Hematopoietic multipotent progenitor cell treated with erythropoietin and hydrocortisone succinate and interleukin-3 and kit ligand, for 6 days (in vitro differentiated cells): ENCODE measurements at places on chromosomes 6 and 20.

GRCh38 chr6:149285626-149286025 lies 31.9 kb upstream of the TAB2 start:
- no peak for DNase-seq

DNA sequence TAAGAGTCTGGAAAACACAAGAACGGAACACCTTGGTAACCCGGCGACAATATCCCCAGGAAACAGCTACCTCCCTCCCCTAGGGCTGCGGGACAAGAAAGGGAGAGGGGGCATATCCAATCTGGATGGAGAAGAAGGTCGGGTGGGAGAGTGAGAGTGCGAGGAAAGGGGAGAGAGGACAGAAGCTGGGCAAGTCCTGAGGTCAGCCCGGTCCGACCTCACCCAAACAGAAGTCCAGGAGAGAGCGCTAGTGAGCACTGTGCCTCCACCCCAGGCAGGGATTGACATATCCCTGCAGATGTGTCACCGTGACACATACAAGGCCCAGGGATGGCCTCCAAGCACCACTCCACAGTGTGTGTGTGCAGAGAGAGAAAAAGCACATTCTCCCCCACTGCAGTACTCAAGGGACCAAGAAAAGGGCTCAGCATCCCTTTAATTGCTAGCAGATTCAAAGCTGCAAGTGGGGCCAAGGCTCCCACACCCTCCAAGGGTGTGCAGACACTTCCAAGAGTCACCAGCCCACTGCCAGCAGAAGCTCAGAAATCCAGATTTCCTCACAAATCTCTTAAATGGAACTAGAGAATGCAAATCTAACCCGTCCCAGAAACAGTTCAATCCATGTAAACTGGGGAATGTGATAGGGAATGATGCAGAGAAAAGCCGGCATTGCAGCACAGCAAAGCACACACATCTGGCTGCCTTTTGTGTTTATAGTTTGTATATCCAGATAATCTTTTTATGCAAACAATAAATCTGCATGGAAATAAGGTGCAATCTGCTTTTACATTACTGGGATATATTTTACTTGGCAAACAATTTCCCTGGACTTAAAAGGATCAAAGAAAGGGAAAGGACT lies 3.1 kb downstream of the PXDC1 start:
- peak; percentile 73 for DNase-seq

DNA sequence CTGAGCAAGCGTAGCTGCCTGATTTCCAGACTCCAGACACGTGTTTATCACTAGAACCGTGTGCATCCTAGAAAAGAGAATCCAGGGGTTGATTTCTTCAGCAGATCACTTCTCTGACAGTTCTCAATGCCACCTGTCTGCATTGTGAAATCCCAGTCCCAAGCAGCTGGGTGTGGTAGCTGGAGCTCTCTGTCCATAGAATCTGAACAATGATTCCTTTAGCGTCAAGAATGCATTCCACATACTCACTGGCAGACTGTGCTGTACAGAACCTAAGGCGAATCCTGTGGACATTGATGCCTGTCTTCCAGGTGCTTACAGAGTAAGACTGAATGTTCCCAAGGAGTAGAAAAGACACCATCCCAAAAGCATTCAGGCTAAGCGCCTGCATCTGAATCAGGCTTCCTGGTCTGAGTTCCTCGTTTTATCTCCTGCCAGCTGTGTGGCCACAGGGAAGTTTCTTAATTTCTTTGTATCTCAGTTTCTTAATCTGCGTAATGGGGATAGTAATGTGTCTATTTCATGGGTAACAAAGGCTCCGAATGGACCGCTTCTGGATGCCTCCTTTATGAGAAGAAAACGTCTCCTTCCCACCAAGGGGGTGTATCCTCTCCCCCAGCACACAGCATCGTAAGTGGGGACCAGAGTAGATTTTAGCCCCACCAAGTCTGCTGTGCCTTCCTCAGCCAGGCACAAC lies 10.4 kb upstream of the TRAF3IP2 start:
- no peak for DNase-seq

DNA sequence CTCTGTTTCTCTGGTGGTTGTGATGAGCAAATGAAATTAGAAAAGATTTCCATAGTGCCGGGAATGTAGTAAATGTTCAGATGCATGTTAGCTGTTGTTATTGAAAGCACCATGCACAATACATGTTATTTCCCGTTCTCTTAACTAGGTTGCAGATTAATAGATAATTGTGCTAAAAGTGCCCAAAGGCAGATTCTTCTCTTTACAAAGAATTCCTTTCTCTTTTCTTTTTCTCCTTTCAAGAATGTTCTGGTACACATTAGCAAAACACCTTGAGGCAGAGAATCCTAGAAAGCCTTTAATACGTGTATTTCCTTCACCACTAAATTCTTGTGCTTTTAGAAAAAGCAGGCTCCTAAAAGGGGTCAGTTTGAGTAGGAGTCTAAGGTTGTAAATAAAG lies 121.1 kb upstream of the ASF1A start:
- no peak for DNase-seq

DNA sequence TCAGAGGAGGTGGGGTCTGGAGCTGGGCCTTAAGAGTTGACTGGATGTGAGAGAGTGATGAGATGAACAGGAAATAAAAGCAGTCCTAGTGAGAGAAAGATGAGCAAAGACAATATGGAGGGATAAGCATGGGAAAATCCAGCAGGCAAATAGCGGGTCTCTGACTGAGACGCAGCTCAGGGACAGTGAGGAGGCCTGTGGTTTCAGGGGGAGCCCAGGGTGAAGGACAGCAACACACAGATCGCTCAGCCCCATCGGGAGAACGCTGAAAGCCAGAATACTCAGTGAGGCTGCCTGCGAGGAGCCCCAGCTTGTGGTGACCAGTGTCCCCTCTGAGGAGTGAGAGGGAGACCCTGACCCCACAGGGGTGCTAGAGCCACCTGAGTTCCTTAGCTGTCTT lies 16.8 kb upstream of the DCDC2 start:
- DNase-seq: no peak

- no peak for DNase-seq
Measured at GRCh38 chr6:16723826-16724225, 37.4 kb downstream of the ATXN1 start.

GRCh38 chr20:44494681-44495080 lies 19.0 kb downstream of the TTPAL start:
- DNase-seq: no peak

DNA sequence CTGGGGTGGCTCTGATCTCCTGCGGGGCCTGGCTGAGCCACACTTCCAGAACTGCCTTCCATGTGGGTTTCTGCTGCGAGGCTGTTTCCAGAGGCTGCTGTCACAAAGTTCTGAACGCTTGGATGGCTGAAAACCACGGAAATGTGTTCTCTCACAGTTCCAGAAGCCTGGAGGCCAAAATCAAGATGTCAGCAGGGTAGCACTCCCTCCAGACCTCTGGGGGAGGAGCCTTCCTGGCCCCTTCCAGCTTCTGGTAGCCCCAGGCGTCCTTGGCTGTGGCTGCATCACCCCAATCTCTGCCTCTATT lies 23.7 kb upstream of the BMP7 start:
- DNase-seq: no peak

- DNase-seq: no peak
Measured at GRCh38 chr6:4965562-4966389, 38.1 kb downstream of the RPP40 start.

DNA sequence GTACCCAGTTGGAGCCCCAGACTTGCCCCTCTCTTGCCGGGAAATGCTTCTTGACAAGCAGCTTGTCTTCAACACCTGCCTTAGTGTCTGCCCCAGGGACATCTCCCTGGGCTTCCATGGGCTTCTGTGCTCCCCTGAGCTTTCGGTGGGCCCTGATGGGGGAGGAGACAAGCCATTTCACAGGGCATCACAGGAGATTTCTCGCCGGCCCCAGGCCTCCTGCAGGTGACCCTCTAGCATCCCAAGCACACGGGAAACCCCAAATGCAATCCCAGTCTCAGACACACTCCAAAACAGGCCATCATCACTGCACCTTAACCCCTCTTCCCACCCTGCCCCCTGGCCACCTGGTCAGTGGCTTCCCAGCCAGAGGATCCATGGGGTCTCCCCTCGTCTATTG lies 74.5 kb downstream of the JPH2 start:
- no peak for DNase-seq

DNA sequence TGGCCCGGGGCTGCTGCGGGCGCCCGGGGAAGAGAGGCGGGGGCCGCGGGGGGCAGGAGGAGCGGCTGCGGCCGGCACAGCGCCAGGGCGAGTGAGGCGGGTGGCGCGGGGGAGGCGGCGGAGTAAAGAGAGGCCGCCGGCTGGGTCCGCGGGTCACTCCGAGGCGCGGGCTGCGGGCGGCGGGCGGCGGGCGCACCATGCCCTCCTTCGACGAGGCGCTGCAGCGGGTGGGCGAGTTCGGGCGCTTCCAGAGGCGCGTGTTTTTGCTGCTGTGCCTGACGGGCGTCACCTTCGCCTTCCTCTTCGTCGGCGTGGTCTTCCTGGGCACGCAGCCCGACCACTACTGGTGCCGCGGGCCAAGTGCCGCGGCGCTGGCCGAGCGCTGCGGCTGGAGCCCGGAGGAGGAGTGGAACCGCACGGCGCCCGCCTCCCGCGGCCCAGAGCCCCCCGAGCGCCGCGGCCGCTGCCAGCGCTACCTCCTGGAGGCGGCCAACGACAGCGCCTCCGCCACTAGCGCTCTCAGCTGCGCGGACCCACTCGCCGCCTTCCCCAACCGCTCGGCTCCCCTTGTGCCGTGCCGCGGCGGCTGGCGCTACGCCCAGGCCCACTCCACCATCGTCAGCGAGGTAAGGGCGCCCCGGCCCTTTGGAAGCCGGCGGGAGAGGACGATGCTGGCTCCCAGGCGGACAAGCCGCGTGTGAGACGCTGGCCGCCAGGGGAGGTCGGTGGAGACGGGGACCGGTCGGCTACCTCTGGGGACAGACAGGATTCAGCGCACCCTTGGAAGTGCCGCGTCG lies at the start of gene SLC22A3:
SLC22A3 (plus strand) TSS at position 156 of the 797 bp plus-strand sequence; CDS start at position 198, 42 bp downstream.
- peak; percentile 1 for DNase-seq

DNA sequence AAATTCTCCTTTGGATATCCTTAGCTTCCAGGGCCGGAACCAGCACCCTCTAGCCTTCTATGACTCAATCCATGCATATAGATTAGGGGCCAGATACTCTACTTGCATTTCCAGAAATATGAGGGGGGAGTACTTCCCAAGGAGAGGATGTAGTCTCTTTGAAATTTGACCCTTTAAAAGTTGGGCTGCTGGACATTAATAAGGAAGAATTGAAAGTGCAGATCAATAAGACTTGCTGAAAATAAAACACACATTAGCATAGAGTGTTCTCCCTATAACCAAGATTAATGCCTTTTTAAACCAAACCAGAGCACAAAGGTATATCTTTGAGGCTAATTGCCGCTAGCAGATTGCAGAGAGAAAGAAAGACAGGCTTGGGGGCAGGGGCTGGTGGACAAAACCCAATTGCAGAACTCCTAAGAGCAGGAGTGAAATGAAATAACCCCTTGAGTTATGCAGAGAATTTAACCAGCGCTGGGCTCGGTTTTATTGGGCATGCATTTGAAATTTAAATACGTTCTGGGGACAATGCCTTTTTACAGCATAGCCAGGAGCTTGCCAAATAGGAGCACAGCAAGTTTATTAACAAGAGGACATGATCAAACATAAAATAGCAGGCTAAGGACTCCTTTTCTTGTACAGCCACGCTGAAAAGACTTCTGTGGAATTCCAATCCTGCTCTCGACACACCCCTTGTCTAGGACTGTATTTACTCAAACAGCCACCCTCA lies 108.2 kb upstream of the SALL4 start:
- no peak for DNase-seq

- no peak for DNase-seq
Measured at GRCh38 chr6:10403385-10404106, 11.3 kb downstream of the TFAP2A start.

DNA sequence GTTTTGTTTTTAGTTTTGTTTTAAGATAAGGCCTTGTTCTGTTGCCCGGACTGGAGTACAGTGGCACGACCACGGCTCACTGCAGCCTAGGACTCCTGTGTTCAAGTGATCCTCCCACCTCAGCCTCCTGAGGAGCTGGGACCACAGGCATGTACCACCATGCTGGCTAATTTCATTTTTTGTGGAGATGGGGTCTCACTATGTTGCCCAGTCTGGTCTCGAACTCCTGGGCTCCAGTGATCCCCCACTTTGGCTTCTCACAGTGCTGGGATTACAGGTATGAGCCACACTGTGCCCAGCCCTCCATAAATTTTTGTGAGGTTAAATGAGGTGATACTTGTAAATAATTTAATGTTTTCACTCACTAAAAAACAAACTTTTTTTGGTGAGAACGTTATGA lies 76.6 kb downstream of the ARID1B start:
- DNase-seq: no peak

DNA sequence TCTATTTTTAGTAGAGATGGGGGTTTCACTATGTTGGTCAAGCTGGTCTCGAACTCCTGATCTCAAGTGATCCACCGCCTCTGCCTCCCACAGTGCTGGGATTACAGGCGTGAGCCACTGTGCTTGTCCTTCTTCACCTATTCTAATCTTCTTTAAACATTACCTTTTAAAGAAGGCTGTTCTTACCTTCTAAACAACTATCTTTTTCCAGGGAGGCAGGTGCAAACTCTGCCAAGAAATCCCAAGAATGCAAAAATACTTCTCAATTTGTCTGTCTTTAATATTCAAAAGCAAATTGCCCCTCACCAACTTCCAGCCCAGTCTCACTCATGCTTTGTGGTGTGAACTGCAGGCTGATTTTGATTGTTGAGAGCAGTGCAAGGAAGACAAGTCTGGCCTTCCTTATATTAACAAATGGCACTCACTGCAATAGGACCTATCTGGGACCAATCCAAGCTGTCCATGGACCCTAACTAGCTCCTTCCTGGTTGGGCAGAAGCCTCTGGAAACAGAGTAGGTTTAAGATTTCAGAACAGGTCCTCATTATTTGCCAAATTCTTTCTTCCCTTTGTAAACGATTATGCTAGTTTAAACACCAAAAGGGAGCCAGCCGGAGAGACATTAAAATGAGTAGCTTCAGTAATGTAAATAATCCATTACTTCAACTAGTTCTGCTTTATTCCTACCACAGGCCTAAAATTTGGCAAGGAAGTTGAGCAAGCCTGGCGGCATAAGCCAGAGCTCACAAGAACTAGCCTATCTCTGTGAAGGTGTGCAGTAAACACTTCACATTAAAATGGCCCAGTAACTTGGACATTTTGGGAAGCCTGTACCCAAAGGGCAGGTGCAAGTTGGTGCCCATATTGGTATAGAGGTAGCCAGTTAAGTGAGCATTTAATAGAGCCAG lies 1.6 kb downstream of the SCAND1 start:
- DNase-seq: peak; percentile 65

DNA sequence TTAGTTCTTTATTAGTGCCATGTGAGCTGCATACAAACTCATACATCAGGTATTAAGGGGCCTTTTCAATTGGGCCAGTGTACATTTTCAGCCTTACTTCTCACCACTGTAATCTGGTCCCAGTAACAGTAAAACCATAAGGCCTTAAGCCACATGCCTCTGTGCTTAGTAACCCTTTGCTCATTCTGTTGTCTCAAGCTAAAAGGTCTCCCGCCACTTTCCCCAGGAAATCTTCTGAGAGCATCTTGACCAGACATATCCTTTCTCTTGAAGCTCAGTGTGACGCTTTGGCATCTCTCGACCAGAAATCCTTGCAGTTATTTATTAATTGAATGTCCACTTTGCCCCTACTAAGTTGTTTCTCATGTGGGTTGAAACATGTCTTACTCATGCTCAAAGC lies 68.0 kb downstream of the CYP39A1 start:
- DNase-seq: no peak
